Bladder microvascular endothelial cell (primary cell): ENCODE measurements at places on chromosomes 1 and 21. TPM values are rescaled to one million over a fixed set of nuclear protein-coding genes. Genes with fewer than 3 reads are reported as not detected.

The YY1AP1 gene
- total RNA-seq = 34.0 and 63.6 TPM in 2 replicates

The KCNE2 gene
- total RNA-seq = not detected in 2 replicates

The SH2D1B gene
- not detected in 2 replicates for total RNA-seq

The CRP gene
- not detected in 2 replicates for total RNA-seq

The IPO13 gene
- 6.6 and 14.7 TPM in 2 replicates for total RNA-seq

The HES4 gene
- 19.6 and 32.3 TPM in 2 replicates for total RNA-seq

The S100A7A gene
- not detected in 2 replicates for total RNA-seq

The IFI44L gene
- 3.1 and 5.7 TPM in 2 replicates for total RNA-seq

The PRUNE1 gene
- total RNA-seq = 5.0 and 5.7 TPM in 2 replicates

The RAB4A gene
- total RNA-seq = 9.9 and 21.1 TPM in 2 replicates

The KRTAP13-2 gene
- not detected in 2 replicates for total RNA-seq

The MASP2 gene
- not detected in 2 replicates for total RNA-seq
